DMS79 (cell line): ENCODE measurements at places on chromosomes 1 and 21.

DNA sequence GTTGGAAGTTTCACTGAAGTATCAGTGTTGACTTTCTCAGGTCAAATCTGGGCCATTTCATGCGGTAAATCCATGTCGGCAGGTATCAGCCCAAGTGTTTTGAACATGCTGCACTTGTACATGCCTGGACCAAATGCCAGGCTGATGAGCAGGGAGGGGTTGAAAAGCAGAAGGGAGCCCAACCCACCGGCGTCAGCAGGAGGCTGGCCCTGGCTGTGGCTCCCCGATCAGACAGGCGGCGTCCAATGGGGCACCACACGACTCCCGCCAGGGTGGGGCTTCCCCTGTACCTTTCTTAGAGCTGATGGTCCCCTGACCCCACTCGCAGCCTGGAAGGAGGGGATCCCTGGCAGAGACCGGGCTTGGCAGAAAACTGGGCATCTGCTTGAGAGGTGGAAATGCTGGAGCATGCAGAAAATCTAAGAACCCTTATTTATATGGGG lies 540.0 kb downstream of the KIF26B start:
- DNase-seq, result no peak

DNA sequence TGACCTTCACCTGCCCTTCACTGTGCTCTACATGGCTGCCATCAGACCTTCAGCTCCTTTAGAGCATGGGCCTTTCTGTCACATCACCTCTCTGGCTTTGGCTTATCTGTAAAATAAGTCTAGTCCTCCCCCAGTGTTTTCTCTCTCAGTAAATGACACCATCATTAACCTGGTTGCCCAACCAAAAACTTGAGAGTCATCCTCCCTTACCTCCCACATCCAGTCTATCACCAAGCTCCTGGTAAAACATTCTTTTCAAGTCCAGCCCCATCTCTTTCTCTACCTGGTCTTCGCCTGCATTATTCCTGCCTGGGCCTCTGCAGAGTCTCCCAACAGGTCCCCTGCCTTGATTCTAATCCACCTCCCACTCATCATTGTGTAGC lies 13.1 kb downstream of the SLC26A9 start:
- DNase-seq, result no peak

DNA sequence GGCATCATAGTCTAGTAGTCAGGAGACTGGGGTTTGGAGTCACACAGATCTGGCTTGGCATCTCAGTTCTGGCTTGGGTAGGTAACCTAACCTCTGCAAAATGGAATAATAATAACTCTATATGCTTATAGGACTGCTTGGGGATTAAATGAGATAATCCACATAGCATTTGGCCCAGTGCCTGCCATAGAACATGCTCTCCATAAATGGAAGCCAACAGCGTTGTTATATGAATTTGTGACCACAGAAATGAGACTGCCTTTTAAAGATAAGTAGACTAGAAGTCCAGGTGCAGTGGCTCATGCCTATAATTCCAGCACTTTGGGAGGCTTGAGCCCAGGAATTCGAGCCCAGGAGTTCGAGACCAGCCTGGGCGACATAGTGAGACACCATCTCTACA lies 4.0 kb upstream of the OPRD1 start:
- DNase-seq, result no peak

- no peak for DNase-seq
These were observed 45.7 kb downstream of the TCEANC2 start for GRCh38 chr1:54099061-54099610.

GRCh38 chr1:163066686-163067085 lies 2.5 kb upstream of the RGS4 start:
- no peak for DNase-seq

GRCh38 chr1:45236136-45236535 lies 29.7 kb upstream of the ZSWIM5 start:
- no peak for DNase-seq

- DNase-seq, result no peak
These were observed 35.6 kb upstream of the LAPTM5 start for GRCh38 chr1:30793209-30793608.

- no peak for DNase-seq
These were observed 1.4 kb downstream of the NUDC start for GRCh38 chr1:26922901-26923300.

DNA sequence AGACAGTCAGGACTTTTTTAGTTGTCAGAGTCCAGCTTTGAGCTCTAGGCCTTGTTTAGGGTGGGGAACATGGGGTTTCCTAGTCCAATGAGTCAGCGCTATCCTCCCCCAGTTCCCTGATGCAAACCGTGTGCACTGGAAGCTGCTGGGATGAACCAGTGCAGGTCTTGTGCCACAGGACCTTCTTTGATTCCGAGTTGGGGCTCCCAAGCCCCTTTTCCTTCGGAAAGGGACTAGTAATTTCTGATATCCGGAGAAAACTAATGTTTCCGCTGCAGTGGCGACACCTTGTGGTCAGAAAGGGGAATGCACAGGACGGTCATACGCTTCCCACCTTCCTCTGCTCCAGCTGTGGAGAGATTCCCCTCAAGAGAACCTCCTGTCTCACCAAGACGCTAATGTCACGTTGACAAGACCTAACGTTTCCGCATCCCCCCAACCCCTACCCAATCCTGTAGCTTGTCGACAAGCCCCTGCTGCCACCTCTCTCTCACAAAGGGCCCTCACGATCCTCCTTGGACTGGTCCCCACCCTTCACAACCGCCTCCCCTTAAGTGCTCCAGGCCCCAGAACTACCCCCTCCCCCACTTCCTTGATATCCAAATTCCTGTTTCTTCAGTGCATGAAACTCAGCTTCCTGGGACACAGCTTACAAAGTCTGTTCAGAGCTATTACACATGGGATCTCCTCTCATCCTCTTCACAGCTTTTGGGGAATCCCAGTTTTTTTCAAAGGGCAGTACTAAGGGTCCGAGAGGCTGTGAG lies 30.9 kb downstream of the GPA33 start:
- peak; percentile 13 for DNase-seq

- DNase-seq, result no peak
These were observed 72.7 kb downstream of the TRABD2B start for GRCh38 chr1:47924270-47925048.

GRCh38 chr1:188888386-188888785 lies 1589.3 kb downstream of the BRINP3 start:
- no peak for DNase-seq

DNA sequence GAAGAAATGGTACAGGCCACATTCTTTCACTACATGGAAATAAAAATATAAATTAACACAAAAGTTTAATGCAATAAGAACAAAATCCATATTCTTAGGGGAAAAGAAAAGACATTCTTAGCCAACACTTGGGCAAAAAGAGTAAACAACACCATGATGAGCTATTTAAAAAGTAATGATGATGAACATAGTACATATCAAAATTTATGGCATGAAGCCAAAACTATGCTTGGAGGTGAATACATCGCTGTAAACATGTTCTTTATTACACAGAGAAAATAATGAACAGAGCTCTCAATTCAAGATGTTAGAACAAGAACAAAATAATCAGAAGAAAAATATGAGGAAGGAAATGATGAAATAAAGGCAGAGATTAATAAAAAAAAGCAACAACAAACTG lies 158.2 kb downstream of the ZSCAN20 start:
- DNase-seq, result no peak
